ENCODE measurements at places on chromosomes 3 and 15. TPM values are rescaled to one million over a fixed set of nuclear protein-coding genes. Genes with fewer than 3 reads are reported as not detected.

- DNase-seq, result no peak
Observed at GRCh38 chr3:192915722-192916121, 1.9 kb downstream of the MB21D2 start.

DNA sequence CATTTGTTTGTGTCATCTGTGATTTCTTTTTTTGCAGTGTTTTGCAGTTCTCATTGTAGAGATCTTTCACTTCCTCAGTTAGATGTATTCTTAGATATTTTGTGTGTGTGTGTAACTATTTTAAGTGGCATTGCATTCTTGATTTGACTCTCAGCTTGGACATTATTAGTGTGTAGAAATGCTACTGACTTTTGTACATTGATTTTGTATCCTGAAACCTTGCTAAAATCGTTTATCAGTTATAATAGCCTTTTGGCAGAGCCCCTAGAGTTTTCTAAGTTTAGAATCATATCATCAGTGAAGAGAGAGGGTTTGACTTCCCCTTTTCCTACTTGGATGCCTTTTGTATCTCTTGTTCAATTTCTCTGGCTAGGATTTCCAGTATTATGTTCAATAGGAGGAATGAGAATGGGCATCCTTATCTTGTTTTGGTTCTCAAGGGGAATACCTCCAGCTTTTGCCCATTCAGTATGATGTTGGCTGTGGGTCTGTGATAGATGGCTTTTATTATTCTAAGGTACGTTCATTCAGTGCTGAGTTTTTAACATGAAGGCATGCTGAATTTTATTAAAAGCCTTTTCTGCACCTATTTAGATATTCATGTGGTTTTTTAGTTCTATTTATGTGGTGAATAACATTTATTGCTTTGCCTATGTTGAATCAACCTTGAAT lies 211.7 kb downstream of the MBNL1 start:
- no peak for DNase-seq

DNA sequence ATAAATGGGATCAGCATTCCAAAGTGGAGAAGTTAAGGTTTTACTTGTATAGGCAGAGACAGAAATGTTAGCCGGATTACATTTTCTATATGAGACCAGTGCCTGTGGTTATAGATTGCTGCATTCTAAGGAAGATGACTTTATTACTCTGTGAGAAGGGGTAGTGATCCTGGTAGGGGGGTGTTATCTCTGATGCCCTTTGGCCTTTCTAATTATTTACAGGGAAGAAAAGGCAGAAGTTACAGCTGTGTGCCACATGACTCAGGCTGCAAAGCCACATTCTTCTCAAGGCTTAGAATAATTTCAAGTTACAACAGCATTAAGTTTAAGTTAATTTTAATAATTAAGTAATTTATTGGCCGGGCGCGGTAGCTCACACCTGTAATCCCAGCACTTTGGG lies 2.2 kb upstream of the TMC3 start:
- DNase-seq, result no peak

DNA sequence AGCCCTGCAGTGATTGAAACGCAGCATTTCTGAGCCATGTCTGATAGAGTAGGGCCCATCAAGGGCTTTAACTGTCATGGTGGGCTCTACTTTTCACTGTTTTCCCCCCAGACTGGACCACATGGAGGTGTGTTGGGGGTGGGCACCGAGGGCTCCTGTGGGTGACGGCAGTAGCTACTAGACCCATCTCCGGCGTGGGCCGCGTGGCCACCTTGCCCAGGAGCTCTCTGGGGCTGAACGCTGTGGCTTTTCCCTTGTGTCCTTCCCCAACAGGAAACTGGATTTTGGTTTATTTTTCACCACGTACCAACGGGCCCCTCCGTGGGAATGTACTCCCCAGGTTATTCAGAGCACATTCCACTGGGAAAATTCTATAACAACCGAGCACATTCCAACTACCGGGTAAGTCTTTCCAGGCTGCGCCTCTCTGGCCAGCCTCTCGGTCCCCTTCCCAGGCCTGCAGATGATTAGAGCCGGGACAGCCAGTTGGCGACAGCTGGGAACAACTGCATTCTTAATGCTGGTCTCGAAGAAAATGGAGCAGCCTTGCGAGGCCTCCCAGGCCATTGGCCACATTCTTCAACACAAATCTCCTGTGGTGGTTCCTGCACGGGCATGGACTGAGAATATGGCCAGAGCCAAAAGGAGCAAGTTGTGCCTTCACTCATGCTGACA lies 67.7 kb downstream of the MESD start:
- DNase-seq, result no peak

- DNase-seq, result no peak
Observed at GRCh38 chr3:25007974-25008658, 419.9 kb upstream of the RARB start.

GRCh38 chr15:75597667-75598341 lies 18.7 kb upstream of the PTPN9 start:
- DNase-seq, result no peak

- no peak for DNase-seq
Observed at GRCh38 chr15:78360958-78361718, 21.0 kb downstream of the CRABP1 start.

- no peak for DNase-seq
Observed at GRCh38 chr15:98187549-98187948, 227.0 kb downstream of the ARRDC4 start.

GRCh38 chr3:99119385-99119784 lies 217.9 kb upstream of the DCBLD2 start:
- no peak for DNase-seq

DNA sequence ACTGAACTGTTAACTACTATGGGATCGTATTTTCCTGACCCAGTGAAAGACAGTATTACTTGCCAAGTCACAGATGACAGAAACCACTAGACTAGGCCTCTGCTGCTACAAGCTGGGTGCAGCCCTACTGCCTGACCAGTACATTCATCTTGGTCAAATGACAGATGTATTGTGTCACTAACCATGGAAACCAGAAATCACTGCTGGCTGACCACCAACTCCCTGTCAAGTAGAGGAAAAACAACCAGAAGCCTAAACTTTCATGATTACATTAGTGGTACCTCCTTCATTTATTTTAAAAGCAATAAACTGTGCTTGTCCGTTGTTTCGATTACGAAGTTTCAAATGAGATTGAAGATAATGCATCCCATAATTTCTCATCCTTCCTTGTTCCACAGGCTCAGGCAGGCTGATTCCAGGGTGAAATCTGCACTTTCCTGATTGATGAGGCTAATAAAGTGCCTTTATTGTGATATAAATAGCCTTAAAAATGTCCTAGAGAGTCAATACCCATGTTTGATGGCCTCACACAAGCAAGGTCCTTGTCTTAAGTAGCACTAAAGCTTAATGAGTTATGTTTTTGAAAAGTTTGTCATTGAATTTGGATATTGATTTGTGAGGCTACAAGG lies 309.7 kb downstream of the LSAMP start:
- no peak for DNase-seq

GRCh38 chr3:87084868-87085267 lies 93.9 kb upstream of the VGLL3 start:
- DNase-seq, result no peak

DNA sequence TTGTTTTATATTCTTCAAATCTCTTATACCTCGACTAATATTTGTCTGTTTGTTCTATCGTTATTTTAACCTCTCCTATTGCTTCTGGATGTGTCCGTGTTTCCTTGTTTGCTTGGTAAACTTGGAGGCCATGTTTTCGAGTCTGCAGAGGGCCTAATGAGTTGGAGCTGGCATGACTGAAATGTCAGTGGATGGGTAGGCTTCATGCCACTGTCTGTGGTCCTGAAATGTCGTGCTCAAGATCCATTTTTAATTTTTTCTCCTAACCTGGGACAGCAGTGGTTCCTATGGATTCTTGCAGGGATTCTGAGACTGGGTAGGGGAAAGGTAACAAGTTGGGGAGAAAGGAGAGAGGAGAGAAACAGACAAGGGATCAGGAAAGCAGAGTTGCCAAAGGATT lies 18.8 kb upstream of the GASK1A start:
- no peak for DNase-seq

- DNase-seq, result no peak
Observed at GRCh38 chr3:158792709-158793108, 9.1 kb upstream of the MFSD1 start.

DNA sequence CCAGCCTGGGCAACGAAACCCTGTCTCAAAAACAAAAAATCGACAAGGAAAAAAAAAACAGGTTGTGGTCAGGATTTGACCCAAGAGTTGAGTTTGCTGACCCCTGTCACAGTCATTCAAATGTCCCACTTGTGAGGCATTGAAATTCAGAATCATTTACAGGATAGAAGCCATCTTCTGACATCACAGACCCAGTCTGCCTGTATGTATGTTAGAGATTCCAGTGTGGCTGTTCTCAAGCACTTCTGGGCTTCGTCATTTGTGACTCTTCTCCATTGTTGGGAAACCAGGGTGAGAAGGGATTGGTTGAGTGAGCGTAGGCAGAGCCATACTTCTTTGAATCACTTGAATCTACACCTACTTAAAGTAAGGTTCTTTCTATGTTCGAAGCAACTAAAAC lies 57.1 kb downstream of the LMLN start:
- DNase-seq, result no peak

Gene GOLGA8S
- 0.22 TPM for total RNA-seq

Gene SLC28A2
- total RNA-seq, result not detected

Gene PP2D1
- total RNA-seq, result not detected

Gene CMTM8
- total RNA-seq, result 3.5 TPM

Gene BBX
- total RNA-seq, result 50.6 TPM

Gene AMIGO3
- not detected for total RNA-seq

Gene CA12
- total RNA-seq, result 1.7 TPM

Gene TM4SF4
- total RNA-seq, result not detected

Measured in heart left ventricle (tissue), 16 donors.